T-cell (primary cell): ENCODE measurements at places on chromosomes 1 and 21. TPM values are rescaled to one million over a fixed set of nuclear protein-coding genes. Genes with fewer than 3 reads are reported as not detected.
A peak's percentile ranks its signal among the peaks of the same experiment; 100 is the strongest.

- H3K4me1 ChIP-seq: peaks cover 3% of the 10 kb centered on the region
- no peak overlapping the region for H3K27ac ChIP-seq
- H3K4me3 ChIP-seq: no peak overlapping the region
- H3K27me3 ChIP-seq: no peaks in the 10 kb centered on the region
Observed at GRCh38 chr21:29360799-29361765, 62.4 kb downstream of the BACH1 start.

DNA sequence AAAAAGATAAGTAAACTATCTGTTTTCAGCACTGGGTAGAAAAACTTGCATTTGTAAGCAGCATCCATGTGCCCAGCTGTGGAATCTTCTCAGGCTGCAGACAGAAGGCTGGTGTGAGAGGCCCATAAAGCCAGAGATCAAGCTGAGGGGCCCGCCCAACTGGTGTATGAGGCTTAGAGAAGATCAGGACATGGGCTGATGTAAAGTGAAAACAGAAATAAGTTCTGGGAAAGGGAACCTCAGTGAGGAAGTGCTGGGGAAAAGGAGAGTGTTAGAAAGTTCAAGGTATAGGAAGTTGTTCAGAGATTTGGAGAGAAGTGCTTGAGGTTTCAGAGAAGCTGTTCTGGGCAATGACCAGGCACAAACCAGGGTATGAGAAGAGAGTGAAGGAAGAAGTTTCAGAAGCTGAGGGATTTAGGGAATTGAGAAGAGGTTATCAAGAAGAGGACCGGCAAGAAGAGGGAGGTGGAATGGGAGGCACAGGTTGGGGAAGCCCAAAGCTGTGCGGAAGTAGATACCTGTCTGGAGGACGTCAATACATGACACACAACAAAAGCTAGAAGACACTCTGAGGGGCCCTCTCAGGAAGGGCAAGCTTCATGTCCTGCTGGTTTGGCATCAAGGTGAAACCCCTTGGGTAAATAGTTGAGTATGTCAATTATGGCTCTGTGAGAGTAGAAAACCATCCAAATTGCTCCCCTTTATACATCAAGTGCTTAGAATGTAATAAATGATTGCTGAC lies 2.7 kb upstream of the CD5L start:
- no peak overlapping the region for H3K4me3 ChIP-seq
- H3K36me3 ChIP-seq: no peaks in the 10 kb centered on the region
- peaks cover 2% of the 10 kb centered on the region for H3K4me1 ChIP-seq
- no peak overlapping the region for H3K27ac ChIP-seq
- no peaks in the 10 kb centered on the region for H3K27me3 ChIP-seq

Gene GJA8
- total RNA-seq: not detected

- DNase-seq: peak; percentile 49
- H3K27me3 ChIP-seq: peaks cover 38% of the 10 kb centered on the region
- no peak overlapping the region for H3K27ac ChIP-seq
Observed at GRCh38 chr1:157170677-157171515, 32.7 kb upstream of the ETV3 start.

DNA sequence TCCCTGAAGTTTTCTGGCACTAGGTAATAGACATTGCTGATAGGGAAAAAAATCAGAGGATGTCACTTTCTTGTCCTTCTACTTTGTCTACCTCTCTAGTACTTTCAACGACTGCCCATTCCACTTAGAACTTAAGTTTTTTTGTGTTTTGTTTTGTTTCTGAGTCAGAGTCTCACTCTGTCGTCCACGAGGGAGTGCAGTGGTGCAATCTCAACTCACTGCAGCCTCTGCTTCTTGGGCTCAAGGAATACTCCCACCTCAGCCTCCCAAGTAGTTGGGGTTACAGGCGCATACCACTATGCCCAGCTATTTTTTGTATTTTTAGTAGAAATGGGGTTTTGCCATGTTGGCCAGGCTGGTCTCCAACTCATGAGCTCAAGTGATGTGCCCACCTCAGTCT lies 79.2 kb downstream of the SGIP1 start:
- DNase-seq: no peak
- no peaks in the 10 kb centered on the region for H3K4me1 ChIP-seq
- H3K27ac ChIP-seq: no peak overlapping the region
- no peaks in the 10 kb centered on the region for H3K27me3 ChIP-seq
- H3K4me3 ChIP-seq: no peak overlapping the region
- no peaks in the 10 kb centered on the region for H3K36me3 ChIP-seq

Gene PLA2G5
- not detected for total RNA-seq

Gene MAN1A2
- 64.4 TPM for total RNA-seq

DNA sequence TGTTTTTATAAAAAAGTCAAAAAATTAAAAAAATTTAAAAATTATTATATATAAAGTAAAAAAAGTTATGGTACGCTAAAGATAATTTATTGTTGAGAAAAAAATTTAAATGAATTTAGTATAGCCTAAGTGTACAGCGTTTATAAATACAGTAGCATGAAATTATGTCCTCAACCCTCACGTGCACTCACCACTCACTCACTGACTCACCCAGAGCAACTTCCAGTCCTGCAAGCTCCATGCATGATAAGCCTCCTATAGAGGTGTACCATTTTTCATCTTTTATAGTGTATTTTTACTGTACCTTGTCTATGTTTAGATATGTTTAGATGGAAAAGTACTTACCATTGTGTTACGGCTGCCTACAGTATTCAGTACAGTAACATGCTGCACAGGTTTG lies 5.1 kb downstream of the DISC1 start:
- no peaks in the 10 kb centered on the region for H3K27me3 ChIP-seq
- no peak for DNase-seq
- no peaks in the 10 kb centered on the region for H3K36me3 ChIP-seq
- no peak overlapping the region for H3K27ac ChIP-seq
- H3K4me3 ChIP-seq: no peak overlapping the region
- H3K4me1 ChIP-seq: peaks cover 12% of the 10 kb centered on the region

Gene ALX3
- not detected for total RNA-seq

- no peak overlapping the region for H3K4me3 ChIP-seq
- no peaks in the 10 kb centered on the region for H3K36me3 ChIP-seq
- H3K27ac ChIP-seq: no peak overlapping the region
- H3K27me3 ChIP-seq: no peaks in the 10 kb centered on the region
Observed at GRCh38 chr1:82472489-82473131, 671.9 kb downstream of the ADGRL2 start.

DNA sequence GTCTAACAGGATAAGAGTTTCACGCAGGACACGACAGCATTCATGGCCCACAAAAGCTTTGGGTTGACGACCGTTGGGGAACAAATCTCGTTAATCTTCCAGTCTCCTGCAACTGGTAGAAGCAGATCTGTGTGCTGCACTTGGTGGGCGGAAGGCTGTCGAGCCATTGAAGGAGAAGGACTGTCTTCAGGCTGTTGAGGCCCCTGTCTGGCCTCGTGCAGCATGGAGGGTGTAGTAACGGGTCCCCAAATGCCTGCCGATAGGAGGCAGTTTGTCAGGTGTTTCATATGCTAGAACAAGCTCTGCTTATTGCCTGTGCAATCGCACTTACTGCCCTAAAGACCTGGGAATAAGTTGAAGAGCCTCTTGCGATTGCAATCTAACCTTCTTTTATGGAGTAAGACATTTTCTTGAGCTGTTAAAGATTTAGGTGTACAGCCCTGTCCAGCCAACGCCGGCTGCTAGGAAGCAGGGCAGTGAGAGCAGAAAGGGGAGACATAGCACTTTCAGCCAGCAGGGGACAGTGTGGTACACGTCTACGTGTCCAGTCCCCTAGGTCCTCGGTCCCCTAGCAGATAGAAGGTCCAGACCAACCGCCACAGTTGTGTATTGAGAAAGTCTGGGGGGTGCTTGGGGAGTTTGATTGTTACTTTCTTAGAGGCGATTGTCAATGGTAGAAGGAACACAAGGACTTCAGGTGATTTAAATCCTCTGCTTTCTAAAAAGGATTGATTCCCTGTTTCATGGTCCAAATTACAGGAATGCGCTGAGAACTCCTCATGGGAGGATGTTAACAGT lies 102.3 kb upstream of the TMPRSS2 start:
- no peaks in the 10 kb centered on the region for H3K4me1 ChIP-seq
- H3K36me3 ChIP-seq: no peaks in the 10 kb centered on the region
- DNase-seq: no peak
- no peak overlapping the region for H3K27ac ChIP-seq
- H3K27me3 ChIP-seq: no peaks in the 10 kb centered on the region

GRCh38 chr1:59446257-59446901 lies 149.5 kb downstream of the FGGY start:
- no peak overlapping the region for H3K27ac ChIP-seq
- H3K4me1 ChIP-seq: no peaks in the 10 kb centered on the region
- no peak for DNase-seq
- no peaks in the 10 kb centered on the region for H3K36me3 ChIP-seq

- peaks cover 4% of the 10 kb centered on the region for H3K4me1 ChIP-seq
- H3K36me3 ChIP-seq: no peaks in the 10 kb centered on the region
- no peak for DNase-seq
- no peak overlapping the region for H3K27ac ChIP-seq
- no peak overlapping the region for H3K4me3 ChIP-seq
- no peaks in the 10 kb centered on the region for H3K27me3 ChIP-seq
Observed at GRCh38 chr1:179014123-179014522, 11.6 kb upstream of the FAM20B start.

Gene C8A
- not detected for total RNA-seq

GRCh38 chr1:18712252-18712600 lies 81.6 kb downstream of the PAX7 start:
- no peaks in the 10 kb centered on the region for H3K4me1 ChIP-seq
- H3K27ac ChIP-seq: no peak overlapping the region
- no peak for DNase-seq
- H3K4me3 ChIP-seq: no peak overlapping the region
- peaks cover 58% of the 10 kb centered on the region for H3K27me3 ChIP-seq
- no peaks in the 10 kb centered on the region for H3K36me3 ChIP-seq

DNA sequence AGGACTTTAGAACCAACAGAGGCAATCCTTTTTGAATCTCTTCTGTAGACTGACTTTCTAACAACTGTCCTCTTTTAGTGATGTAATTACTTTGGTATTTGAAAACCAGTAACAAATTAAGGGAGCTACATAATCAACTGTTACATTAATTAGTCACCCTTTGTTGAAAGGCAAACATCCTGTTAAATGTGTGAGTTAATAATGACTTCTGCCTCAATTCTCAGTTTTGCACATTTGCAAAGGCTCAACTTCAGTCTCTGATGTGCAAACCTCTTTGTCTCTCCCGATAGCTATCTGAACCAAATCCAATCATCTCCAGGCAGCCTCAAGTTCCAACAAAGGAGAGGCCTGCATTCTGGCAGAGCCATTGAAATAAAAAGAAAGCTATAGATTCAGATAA lies 135.4 kb upstream of the C8B start:
- no peak overlapping the region for H3K27ac ChIP-seq
- H3K4me3 ChIP-seq: no peak overlapping the region
- no peaks in the 10 kb centered on the region for H3K4me1 ChIP-seq
- DNase-seq: no peak
- no peaks in the 10 kb centered on the region for H3K27me3 ChIP-seq

- H3K27ac ChIP-seq: no peak overlapping the region
- no peak for DNase-seq
- no peaks in the 10 kb centered on the region for H3K36me3 ChIP-seq
- H3K4me1 ChIP-seq: no peaks in the 10 kb centered on the region
- H3K4me3 ChIP-seq: no peak overlapping the region
- peaks cover 23% of the 10 kb centered on the region for H3K27me3 ChIP-seq
Observed at GRCh38 chr1:39596163-39596562, 19.6 kb upstream of the PABPC4 start.

GRCh38 chr1:78411707-78412106 lies 79.1 kb upstream of the PTGFR start:
- H3K4me1 ChIP-seq: no peaks in the 10 kb centered on the region
- H3K27ac ChIP-seq: no peak overlapping the region
- no peak overlapping the region for H3K4me3 ChIP-seq

Gene FAM3B
- not detected for total RNA-seq
